Astrocyte of the spinal cord (primary cell): ENCODE measurements at places on chromosomes 6 and 20.
A peak's percentile ranks its signal among the peaks of the same experiment; 100 is the strongest.

DNA sequence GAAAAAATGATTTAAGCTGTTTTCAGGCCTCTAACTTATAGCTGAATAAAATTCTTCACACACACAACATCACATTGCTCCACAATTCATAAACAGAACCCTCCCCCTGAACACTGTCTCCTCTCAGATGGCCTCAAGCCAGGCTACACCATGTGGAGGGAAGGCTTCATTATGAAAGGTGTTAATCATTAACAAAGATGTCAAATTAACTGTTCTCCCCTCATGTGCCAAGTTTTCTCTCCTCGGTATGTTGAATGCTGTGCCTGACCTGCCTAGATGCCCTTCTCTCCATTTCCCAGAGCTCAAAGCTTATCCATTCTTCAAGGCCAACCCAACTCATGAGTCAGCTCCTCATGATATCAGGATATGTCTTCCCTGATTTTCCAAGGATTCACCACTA, 210.4 kb downstream of the GMDS start:
- no peak for DNase-seq

DNA sequence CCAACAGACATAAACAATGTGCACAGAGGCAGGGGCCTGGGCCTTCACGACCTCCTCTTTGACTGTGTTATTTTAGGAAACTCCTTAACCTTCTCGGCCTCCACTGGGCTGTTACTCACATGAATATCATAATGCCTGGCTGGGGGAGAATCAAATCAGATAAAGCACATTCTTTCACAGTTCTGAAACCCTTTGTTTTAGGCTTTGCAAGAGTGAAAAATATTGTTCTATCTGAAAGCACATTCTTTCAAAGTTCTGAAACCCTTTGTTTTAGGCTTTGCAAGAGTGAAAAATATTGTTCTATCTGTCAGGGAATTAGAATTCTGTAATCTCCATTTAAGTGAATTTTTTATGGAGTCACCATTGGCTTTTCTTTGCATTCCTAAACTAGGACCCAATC, 50.7 kb upstream of the SYNDIG1 start:
- DNase-seq: no peak

GRCh38 chr6:12418946-12419345, 128.8 kb downstream of the EDN1 start:
- no peak for DNase-seq

- DNase-seq: peak; percentile 22
Measured at GRCh38 chr6:154508573-154509375, 1.7 kb downstream of the CNKSR3 start.

DNA sequence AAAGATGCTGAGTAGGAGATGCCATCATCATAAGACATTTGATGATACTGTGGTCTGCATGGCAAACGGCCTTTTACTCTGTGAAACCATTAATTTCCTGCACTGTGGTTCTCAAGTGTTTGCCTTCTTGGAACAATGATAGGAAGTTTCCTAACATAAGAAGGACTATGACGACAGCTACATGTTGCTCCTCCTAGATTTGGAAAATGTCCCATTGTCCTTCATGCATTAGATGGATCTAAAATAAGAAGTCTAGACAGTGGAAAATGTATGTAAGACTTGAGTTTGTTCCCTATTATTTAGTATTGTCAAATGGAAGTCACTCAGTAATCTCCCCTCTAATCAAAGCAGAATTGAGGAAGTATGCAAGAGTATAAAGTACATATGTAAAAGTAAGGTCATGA, 98.5 kb upstream of the TMEM170B start:
- DNase-seq: no peak

- DNase-seq: no peak
Measured at GRCh38 chr6:16055852-16056251, 73.0 kb upstream of the MYLIP start.

- DNase-seq: no peak
Measured at GRCh38 chr6:33944686-33945411, 141.0 kb upstream of the MLN start.

DNA sequence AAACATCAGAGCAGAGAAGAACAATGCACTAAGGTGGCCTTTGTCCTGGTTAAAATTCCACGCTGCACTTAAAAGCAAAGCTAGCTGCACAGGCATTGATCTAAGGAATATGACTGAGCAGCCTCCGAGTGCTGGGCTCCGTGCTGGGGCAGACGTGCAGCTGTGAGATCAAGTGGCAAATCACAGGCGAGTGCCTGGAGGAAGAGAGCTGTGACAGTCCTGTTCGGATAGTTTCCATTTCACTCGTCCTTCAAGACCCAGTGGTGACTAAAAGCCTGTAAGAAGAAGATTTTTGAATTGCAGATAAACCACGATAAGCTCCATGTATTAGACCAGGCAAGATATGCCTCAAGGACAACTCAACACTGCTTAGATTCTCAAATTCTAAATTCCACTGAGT, 247.9 kb downstream of the ANKRD60 start:
- DNase-seq: no peak

- no peak for DNase-seq
Measured at GRCh38 chr20:64159711-64160110, 4.5 kb upstream of the MYT1 start.

DNA sequence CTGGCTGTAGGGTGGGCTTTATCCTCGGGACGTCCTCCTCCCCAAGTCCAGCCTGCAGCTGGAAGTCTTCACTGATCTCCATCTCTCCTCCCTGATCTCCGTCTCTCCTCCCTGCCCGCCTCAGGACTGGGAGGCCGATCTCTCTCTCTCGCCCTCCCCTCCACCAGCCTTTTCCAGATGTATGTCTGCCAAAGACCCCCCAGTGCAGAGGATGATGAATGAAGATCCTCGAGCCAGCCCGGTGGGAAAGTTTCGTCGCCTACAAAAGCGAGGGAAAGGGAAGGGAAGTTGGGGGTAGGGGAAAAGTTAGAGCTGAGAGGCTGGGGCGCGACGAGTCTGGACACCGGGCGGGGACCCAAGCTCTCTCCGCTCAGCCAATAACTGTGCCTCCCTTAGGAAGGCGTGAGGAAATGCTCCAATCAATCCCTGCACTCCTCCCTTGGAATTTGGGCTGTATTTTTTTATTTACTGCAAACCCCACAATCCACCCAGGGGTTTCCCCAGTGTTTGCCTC, 595 bp upstream of the SRF start:
- no peak for DNase-seq

DNA sequence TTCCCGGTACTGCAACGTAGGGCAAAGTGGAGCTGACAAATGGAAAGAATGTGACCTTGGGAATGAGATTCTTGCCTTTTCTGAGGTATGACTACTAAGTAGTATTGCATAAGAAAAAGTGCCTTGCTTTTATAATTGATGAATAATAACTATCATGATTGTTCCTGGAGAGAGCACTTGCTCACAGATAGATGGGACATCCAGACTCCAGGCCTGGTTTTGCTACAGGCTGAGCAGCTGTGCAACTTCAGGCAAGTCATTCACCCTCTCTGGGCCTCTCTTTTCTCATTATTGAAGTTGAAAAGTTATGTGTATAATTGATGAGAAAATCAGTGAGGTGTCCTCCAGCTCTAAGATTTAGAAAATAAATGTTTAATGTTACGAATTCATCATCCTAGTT, 53.6 kb upstream of the MBOAT1 start:
- no peak for DNase-seq

- peak; percentile 94 for DNase-seq
Measured at GRCh38 chr6:72363844-72364740, 257.8 kb upstream of the KCNQ5 start.

DNA sequence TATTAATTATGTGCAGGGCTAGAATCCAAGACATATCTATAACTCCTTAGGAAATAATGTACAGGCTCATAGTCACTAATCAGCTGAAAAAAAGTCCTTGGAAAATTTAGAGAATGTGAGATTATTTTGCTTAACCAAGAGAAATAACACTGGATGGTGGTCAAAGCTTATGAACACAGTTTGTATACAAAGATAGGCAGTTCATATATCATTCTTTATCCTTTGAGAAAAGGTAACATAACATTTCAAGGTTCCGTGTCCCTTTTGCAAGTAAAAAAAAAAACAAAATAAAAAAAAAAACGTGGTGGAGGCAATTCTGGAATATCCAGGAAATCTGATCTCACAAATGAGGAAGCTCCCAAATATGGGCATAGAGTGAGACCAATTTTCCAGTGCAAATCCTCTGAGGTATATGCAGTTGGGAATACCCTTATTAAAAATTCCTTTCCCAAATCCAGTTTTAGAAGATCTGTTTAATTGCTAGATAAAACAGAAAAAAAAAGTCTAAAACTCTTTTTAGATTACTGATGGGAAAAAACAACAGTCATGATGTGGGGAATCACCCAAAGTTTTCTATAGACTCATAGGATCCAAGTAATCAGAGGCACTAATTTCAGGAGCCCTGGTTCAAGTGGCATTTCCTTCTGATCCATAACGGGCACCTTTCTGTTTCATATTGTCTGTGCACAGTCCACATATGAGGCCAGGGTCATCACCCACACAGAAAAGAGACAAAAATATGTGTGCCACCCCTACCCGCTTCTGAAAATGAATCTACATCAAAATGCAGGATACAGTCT, 17.7 kb upstream of the TNFAIP3 start:
- no peak for DNase-seq

DNA sequence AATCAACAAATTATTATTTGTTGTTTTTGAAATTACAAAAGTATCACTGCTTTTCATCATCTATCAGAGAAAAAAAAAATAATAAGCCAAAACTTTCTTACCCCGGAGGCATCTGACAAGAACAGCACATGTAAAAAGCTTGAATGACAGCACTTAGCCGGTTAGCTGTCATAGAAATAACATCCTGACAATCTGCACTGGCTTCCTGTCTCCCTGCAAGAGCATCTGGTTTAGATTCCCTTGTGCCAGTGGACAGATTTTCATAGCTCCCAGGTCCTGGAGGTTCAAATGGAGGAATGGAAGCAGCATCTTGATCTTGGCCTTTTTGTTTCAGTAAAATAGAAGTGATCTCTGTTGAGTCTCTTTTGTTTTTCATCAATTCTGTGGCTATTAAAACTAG, 74.8 kb downstream of the HACE1 start:
- peak; percentile 38 for DNase-seq

DNA sequence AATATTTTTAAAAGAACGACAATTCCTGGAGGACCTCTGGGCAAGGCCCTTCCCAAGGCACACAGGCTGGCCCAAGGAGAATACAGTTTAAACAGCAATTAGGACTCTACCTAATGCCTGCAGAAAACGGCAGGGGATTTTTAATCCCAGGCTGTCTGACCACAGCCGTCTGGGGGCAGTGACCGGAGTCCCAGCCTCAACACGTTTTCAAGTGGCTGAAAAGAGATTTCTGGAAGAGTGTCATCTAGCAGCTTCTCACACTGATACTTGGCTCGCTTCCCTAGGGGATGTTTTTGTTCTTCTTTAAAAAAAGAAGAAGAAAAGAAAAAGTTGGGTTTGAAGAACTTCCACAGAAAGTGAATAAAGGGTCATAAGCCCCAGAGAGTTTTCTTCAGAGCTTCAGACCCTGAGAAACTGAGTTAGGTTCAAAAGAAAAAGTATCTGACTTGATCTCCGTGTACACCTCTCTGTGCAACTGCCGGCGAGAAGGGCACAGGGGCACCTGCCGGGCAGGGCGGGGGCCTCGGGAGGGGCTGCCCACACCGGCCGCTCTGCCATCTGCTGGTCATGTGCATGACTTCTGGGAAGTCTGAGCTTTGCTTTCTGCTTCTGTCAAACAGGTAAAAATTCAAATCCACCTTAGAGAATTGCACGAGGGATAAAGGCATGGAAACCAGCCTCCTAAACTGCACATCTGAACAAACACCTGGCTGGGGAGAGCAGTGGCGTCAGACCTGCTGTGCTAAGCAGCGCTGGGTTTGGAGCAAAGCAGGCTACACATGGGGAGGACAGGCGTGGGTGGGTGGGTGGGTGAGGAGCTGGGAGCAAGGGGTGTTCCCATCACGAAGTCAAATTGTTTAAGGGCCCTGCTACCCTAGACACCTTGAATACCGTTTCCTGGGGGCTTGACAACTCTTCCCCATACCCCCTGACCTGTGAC, 33.0 kb downstream of the RRBP1 start:
- peak; percentile 22 for DNase-seq

DNA sequence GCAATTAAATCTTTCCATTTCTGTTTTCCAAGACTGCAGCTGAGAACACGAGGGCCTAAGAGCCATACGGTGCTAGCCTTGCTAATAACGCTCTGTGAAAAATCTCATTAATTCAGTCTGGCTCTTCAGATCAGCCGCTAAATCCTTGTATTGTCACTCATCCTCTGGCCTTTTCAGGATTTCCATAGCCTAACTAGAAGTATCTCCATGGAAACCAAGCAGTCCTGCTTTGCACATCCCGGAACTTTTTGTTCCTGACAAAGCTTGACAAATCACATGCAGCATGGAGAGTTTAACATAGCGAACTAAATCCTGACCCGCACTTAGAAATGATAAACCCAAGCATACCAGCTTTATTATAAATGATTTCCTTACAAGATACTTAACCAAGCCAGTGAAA, 383.7 kb downstream of the CD83 start:
- no peak for DNase-seq
